ENCODE measurements at places on chromosomes 2 and 18.

DNA sequence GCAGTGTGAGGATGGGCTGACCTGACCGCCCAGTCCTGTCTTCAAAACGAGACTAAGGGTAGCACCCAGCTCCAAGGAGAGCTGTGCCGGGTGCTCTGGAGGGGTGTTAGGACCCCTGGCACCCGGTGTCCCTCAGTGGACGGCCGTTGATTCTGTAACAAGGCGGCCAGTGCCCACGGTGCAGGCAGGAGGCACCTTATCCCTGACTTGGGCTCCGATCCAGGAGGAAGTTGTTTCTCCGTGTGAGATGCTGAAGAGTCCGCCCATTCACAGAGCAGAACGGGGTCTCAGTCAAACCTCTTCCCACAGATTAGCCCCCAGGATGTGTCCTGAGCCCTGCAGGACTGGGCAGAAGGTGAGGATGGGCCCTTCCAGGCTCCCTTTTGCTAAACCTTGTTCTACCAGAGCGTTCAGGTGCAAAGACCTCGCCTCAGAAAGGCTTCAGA is 123.0 kb downstream of the NFATC1 start:
- no peak for DNase-seq

DNA sequence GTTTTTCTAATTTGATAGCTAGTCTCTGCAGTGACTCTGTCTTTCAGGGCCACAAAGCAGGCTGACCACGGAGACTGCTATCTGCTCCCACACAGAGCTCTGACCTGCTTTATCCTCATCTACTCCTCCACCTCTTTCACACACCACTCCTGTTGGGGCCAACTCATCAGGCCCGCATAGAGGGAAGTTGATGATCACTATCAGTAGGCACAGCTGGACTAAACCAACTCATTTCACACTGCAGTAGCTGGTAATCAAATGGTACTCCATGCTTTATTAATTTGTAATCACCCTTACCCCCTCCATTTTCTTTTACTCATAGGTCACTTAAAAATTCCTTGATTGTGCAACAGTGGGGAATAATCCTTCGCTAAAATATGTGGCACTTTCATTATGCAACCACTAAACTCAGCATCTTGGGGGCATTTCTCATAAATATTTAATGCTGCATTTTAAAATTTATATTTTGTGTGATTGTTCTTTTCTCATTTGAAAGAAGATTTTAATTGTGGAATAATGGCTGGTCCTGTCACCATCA is 249.8 kb upstream of the GCFC2 start:
- DNase-seq, result no peak

- DNase-seq, result no peak
These were observed 1454.4 kb upstream of the CELF4 start for GRCh38 chr18:39019989-39020388.

- DNase-seq, result no peak
These were observed 11.2 kb upstream of the SH3RF3 start for GRCh38 chr2:109117780-109118179.

GRCh38 chr2:47483191-47483590 is 80.2 kb downstream of the MSH2 start:
- no peak for DNase-seq
